NCI-H460 (cell line): ENCODE measurements at places on chromosomes 7 and 10. TPM values are rescaled to one million over a fixed set of nuclear protein-coding genes. Genes with fewer than 3 reads are reported as not detected.
A peak's percentile ranks its signal among the peaks of the same experiment; 100 is the strongest.

The GDF2 gene
- not detected in 2 replicates for total RNA-seq

The SSC4D gene
- 0.37 and 0.75 TPM in 2 replicates for total RNA-seq

The STARD3NL gene
- 75.0 and 78.7 TPM in 2 replicates for total RNA-seq

GRCh38 chr10:121927318-121927840 is 452 bp downstream of the ATE1 start:
- DNase-seq = peak; percentile 40

- DNase-seq = no peak
These were observed 35.8 kb downstream of the CHST15 start for GRCh38 chr10:124057601-124058000.
